ENCODE measurements at places on chromosomes 16 and 17.

- no peak for DNase-seq
These were observed 14.5 kb upstream of the RANGRF start for GRCh38 chr17:8273884-8274444.

DNA sequence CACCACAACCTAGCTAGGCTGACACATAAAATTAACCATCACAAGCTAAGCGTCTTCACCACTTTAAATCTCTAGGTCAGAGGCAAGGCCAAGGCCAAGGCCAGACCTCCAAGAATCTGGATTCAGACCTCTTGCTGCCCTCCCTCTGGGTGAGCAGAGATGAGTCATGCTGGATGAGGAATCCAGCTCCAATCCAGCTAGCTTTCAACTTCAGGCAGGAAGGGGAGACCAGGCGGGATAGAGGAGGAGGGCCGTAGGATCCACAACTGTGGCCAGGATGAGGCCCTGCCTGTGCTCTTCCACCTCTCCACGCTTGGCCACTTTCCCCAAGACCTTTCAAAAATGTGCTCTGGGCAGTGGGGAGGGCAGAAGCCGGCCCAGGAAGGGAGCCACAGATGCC is 14.7 kb downstream of the LRRC75A start:
- DNase-seq, result no peak

DNA sequence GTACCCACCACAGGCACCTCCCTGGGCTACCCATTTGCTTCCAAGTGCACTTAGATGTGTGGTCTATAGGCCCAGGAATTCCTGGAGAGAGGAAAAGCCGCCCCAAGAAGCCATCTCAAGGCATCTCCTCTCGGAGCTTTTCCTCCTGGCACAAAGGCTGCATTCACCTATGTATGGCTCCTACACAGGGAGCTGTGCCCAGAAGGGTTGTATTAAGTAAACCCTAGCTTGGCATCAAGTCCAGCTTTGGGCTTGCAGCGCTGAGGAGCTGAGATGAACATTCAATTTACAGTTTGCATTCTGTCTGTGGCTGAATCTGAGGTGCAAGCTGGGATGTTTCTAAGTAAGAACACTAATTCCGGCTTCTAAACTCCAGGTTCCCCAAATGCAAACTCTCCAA is 81.3 kb downstream of the CDYL2 start:
- no peak for DNase-seq

DNA sequence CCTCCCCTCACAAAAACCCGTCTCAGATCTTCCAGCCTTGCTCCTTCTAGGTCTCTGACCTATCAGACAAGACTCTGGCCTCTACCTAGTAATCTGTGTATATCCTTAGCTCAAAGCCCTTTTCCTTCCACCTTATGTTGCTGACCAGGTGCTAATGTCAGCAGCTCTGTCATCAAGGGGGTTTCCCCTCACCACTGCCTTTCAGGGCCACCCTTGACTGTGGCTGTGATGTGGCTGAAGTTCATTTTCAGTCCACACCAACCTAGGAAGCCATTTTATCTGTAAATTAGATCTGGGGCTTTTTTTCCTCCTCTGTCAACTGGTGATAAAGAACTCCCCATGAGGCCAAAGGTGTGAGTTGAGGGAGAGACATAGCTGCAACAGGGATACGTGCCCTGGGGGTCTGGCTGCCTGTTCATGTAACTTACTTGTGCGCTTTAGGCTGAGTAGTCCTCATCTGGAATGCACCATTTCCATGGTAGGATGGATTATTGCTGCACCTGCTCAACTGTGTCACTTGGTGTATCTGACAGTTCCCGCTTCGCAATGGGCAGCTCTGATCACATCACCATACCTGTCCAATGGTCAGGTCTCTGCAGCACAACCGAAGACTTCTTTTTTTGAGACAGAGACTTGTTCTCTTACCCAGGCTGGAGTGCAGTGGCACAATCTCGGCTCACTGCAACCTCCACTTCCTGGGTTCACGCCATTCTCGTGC is 14.7 kb upstream of the RUNDC3A start:
- no peak for DNase-seq

DNA sequence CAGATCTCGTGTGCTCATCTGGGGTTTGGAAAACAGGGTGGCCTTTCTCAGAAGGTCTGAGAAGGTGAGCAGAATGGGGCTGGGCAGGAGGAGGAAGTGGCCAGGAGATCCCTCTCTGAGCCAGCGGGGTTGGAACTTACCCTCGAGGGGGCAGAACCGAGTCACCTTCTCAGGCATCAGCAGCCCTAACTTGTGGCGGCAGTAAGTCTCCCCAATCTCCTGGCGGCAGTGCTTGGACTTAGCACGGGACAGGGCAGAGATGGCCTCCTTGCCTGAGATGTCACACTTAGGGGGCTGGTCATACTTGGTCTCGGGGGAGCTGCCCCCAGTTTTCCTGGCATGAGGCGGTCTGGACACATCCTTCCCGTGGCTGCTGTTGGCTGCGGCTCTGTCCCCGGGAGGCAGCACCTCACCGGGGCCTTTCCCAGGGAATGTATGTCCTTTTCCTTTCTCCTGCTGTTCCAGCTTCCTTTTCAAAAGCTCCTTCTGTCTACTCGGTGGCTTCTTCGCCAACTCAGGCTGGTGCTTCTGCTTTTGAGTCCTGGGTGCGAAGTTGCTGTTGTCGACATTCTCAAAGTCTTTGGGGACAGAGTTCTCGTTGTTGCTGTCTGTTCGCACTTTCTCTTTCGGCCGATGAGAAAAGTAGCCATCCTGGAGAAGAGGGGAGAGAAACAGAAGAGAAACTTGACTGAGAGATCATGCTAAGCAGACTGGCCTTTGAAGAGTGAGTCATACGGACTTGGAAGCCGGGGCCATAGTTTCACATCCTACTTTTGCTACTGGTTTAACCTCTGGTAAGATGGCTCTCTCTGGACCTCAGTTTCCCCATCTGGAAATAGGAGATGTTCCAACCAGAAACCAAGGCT is 211.7 kb downstream of the XYLT1 start:
- no peak for DNase-seq

- DNase-seq, result no peak
These were observed 135.9 kb downstream of the KATNIP start for GRCh38 chr16:27685807-27686206.

- no peak for DNase-seq
These were observed 33.3 kb downstream of the PECAM1 start for GRCh38 chr17:64357191-64357981.

- DNase-seq, result no peak
These were observed 459.9 kb upstream of the MAF start for GRCh38 chr16:80060470-80060869.

DNA sequence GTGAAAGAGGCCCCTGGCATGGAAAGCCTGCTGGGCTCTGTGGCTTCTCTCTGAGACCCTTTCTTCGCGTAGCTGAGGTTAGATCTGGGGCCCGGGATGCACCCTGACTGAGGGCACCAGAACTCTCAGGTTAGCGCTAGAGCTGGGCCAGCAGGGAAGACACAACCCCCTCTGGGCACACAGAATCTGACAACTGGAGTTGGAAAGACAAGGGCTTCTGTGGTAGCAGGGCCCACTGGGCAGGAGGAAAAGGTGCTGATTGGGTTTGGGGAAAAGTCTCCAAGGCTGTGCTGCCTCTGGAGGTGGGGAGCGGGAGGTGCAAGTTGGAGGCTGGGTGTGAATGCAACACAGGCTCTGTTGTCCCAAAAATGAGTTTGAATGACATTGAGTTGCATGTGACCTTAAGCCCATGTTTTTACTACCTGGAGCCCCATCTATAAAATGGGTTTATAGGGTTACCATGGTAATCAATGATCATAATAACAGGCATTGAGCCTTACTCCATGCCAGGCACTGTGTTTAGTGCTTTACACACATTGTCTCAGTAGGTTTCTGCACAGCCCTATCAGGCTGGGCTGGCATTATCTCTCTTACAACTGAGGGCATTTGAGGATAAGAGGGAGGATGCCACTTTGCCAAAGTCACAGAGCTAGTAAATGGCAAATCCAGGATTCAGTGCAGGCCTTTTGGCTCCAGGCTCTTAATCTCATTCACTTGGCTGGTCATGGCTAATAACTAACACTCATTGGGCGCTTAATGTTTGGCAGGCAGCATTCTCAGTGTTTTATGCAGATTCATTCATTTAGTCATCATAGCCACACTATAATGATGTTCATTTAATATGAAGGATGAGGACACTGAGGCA is 9.5 kb upstream of the IGFBP4 start:
- DNase-seq, result no peak

GRCh38 chr17:56047331-56047730 is 105.9 kb upstream of the ANKFN1 start:
- DNase-seq, result no peak
